ENCODE measurements at places on chromosomes 5 and 9. TPM values are rescaled to one million over a fixed set of nuclear protein-coding genes. Genes with fewer than 3 reads are reported as not detected.
A peak's percentile ranks its signal among the peaks of the same experiment; 100 is the strongest.

DNA sequence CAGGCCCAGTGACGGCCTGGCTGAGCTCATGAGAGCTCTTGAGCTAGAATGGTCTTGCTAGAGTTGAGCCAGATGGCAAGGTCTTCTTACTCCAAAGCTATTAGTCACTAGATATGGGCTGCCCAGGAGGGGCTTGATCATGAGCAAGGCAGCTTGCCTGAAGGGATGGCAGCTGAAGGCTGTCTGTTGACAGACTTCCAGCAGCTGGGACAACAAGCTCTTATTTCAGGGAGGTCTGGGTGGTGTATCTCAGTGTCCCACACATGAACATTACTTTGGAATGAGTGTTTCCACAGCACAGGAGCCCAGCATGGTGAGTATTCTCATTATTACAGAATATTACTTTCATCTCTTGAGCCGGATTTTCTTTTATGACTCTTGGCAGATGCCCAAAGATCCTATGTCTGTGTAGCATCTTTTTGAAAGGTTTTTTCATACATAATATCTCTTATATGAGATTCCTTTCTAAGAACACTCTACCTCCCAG lies 414.1 kb downstream of the ARHGEF28 start:
- DNase-seq = peak; percentile 90

DNA sequence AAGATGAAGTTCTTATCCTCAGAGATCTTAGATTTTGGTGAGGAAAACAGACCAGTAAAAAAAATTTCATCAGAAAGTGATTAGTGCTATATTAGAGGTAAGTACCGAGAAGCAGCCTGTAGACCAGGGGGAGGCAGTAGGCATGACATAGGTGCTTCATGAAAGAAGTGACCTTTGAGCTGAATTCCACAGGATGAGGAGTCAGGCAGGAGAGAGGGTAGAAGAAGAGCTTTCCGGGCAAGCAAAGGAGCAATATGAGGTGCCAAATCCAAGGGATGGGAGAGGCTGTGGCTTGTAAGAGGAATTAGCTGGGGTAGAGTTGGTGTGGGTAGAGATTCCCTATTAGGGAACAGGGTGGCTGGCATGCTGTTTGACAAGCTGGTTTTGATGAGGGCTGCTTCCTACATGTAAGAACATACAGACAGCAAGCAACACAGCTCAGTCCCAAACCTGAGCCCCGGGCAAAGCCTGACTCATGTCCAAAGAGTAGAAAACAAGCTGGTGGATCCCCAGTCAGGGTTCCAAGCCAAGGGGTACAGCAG lies 48.4 kb upstream of the PWWP2A start:
- no peak for DNase-seq

DNA sequence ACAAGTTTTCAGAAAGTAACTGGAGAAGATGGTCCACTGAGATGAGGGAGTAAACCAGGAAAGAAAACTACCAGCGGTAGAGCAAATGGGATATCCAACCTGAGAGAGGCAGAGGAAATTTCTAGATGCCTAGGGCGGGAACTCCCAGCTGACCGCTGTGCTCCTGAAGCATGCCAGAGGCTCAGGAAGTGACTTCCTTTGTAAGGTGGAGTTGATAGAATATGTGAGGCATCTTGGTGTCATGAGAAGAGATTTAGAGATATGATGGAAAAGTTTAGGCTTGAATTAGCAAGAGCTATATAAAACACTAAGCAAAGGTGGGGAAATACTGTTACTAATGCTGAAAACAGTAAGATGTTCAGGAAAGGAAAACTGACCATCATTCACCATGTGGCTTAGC lies 124.1 kb downstream of the C9orf152 start:
- no peak for DNase-seq

GRCh38 chr5:94857111-94857510 lies 238.6 kb downstream of the SLF1 start:
- no peak for DNase-seq

GRCh38 chr9:133943036-133943780 lies 48.9 kb downstream of the VAV2 start:
- DNase-seq = no peak

GRCh38 chr5:174120401-174121005 lies 75.0 kb downstream of the NSG2 start:
- no peak for DNase-seq

DNA sequence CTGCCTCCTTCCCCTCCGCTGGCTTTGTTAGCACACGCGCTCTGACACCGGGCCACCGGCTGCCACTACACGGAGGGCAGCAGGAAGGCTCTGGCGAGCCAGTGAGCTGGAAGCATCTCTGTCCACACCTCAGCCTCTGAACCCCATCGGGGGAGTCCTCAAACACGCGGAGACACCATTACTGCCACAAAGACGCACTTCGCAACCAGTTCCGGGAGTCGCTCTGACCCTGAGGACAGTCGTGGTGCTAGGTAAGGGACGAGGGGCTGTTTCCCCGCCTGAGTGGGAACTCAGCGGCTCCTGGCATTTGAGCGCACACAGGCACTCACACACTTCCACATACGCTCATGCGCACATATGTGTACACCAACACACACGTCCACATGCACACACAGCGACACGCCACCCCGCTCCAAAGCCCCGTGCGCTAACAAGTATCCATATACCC lies 160.0 kb downstream of the C9orf152 start:
- no peak for DNase-seq

DNA sequence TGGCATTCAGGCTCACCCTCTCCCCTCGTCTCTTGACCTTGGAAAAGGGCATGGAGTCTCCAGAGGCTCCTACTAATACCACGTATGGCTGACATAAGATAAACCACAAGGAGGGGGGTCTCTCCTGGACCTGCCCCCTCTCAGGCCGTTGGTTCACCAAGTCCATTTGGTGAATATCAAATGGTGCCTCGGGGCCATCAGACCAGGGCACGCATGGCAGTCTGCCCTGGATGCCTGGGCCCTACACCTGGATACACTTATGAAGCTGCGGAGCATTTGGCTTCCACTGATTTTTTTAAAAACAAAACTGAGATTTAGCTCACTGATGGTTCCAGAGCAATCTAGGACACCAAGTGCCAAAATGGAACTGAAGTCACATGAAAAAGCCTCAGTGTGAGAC lies 40.3 kb upstream of the ZNF622 start:
- DNase-seq = no peak

DNA sequence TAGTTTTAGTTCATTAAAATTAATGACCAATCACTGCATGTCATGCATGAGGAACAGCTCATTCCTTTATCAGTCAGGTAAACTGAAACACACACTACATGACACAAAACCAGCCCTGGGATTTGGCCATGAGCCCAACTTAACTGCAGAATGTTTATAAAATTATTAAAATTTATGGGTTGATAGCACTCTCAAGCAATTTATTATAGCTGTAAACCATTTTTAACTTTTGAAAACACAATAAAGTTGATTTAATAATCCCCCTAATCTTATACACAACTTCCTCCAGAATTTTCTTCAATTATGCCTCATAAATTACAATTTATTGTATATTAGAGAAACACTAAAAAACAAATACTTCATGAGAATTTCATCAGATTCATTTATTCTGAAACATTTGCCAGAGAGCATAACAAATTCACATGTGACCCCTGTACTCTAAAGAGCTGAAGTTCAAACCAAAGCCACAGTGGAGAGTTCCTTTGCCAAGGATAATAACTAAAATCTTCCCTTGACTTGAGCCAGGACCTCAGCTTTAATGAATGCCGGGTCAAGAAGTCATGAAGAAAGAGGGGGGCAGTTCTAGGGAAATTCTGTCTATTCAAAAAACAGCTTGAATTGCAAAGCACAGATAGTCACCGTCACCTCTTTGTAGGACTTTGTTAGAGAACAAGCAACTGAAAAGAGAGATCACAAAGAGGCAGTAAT lies 763.7 kb upstream of the GRAMD2B start:
- DNase-seq = peak; percentile 1

- DNase-seq = no peak
These were observed 12.2 kb upstream of the SLC25A48 start for GRCh38 chr5:135822286-135822685.

DNA sequence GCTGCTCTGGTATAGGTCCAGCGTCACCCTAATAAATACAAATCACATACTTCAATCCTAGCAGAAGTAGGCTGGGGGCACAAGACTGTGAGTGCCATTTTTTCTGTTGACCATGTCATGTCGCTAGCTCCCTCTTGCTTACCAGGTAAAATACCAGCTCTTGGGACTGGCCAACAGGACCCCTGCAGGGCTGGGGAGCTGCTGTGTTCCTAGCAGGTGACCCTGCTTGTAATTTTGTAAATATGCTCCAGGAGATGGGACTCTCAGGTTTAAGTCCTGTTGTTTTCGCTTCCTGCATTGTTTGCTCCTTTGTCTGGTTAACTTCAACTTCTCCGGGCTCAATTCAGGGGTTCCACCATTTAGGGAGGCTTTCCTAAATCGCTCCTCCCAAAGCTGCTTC lies 286.6 kb upstream of the DAP start:
- no peak for DNase-seq

GRCh38 chr5:117568622-117569021 lies 994.0 kb upstream of the SEMA6A start:
- no peak for DNase-seq

GRCh38 chr5:22709743-22710142 lies 143.4 kb downstream of the CDH12 start:
- no peak for DNase-seq

GRCh38 chr5:132369474-132370180 lies at the start of gene SLC22A5:
TSS of gene SLC22A5 (plus strand) at chr5:132369710. CDS start at chr5:132369973, 263 bp downstream.
- peak; percentile 33 for DNase-seq

DNA sequence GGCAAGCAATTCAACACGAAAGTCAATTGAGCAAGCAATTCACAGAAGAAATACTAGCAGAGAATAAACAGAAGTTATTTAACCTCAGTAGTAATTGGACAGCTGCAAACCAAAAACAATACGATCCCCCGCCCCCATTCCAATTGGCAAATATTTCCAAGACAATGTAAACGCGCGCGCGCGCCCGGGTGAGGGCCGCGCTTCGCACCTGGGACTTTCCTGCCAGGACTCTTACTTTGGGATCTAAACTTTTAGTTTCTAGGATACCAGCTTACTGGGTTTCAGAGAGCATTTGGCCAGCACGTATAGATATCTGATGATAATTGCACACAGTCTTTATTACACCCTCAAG lies 8.6 kb downstream of the RUFY1 start:
- peak; percentile 10 for DNase-seq

DNA sequence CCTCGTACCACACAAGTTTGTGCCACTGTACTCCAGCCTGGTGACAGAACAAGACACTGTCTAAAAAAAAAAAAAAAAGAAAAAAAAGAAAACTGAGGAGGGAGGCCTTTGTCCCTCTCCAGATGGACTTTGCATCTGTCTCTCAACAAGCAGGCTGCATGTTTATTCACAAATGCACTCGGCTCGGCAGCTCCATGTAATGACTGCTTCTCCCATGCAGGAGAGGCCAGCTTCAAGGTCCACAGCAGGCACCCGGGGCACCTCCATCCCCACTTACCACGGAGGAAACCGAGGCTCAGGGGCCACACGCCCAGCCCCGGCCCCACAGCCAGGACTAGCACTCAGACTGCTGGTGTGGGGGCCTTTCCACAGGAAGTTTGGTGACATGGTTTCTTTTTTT lies 13.1 kb upstream of the NCS1 start:
- no peak for DNase-seq

DNA sequence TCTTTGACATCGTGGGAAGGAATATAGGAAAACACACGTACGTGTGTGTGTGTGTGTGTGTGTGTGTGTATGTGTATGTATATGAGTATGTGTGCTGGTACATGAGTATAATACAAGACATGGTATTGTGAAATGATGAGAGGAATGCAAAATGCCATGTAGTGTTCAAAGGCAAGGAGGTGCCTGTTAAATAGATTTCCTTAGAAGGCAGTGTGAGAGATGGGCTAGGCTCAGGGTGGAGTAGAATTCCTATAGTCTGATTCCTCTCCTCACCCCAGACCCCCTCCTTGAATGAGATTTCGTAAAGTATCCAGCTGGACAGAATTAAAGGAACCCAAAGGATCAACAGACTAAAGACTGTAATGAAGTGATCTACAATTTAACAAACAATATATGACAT lies 11.1 kb downstream of the GPR21 start:
- DNase-seq = peak; percentile 79

- no peak for DNase-seq
These were observed 130.4 kb upstream of the CLINT1 start for GRCh38 chr5:157989296-157989695.

DNA sequence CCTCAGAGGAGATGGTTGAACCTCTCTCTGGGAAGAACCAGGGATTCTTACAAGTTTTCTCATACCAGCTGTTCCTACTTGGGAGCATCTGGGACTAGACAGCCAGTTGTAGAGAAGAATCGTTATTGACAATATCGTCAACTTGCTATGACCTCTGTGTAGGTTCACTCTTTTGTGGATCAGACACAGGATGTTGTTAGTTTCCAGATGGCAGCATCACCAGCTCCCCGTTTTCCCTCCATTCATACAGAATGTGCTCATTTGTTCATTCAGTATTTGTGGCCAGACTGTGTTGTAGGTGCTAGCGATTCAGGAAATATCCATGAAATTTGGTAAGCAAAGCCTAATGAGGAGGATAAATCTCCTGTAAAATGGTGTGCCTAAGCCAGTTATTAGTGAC lies 3.7 kb downstream of the PDE8B start:
- no peak for DNase-seq

DNA sequence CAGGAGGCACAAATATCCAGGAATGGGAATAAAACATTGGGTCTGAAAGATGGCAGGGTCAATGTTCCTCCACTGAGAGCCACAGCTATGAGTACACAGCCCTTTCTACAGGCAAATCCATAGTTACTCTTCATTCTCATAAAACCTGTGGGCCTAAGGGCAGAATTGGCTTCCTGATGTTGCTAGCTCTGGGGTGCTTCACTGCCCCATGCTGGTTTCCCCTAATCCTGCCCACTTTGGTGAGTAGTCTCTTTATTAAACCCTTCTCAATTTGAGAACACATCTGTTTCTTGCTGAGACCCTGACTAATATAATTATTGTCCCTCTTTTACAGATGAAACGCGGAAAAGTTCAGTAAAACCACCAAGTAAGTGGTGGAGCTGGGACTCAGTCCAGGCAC lies 66.3 kb upstream of the RAI14 start:
- DNase-seq = no peak

DNA sequence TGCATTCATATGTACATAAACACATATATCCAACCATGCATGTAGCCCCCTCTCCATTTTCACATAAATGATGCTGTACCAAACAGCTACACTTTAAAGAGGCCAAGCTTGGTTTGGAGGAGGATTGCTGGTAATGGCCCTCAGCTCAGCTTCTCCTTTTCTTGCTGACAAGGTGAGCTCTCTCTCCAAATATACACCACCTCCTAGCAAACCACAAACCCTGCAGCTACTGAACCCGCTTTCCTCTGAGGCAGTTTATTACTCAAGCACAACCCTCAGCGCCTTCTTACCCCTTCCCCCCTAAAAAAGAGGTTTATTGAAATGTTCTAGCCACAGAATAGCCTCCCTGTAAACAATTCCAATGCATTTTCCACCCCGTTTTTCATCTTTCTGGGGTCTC lies 54.0 kb downstream of the ALG2 start:
- no peak for DNase-seq

- no peak for DNase-seq
These were observed 8.5 kb upstream of the OR2S2 start for GRCh38 chr9:35966433-35966832.

Gene CCL28
- under 0.01 TPM for total RNA-seq

Gene FAM153A
- total RNA-seq = not detected

Gene C9orf153
- not detected for total RNA-seq

Gene TRIM14
- 3.0 TPM for total RNA-seq

Gene PCDHB4
- total RNA-seq = not detected

Gene ANKRD20A1
- total RNA-seq = 0.18 TPM

Gene PCDHGA4
- total RNA-seq = 5.4 TPM

Gene LCN10
- total RNA-seq = not detected

Measured in IMR-90 (cell line).